ENCODE measurements at places on chromosomes 2 and 18. TPM values are rescaled to one million over a fixed set of nuclear protein-coding genes. Genes with fewer than 3 reads are reported as not detected.

GRCh38 chr2:54667726-54668650, 55.5 kb upstream of the EML6 start:
- no peak for DNase-seq

DNA sequence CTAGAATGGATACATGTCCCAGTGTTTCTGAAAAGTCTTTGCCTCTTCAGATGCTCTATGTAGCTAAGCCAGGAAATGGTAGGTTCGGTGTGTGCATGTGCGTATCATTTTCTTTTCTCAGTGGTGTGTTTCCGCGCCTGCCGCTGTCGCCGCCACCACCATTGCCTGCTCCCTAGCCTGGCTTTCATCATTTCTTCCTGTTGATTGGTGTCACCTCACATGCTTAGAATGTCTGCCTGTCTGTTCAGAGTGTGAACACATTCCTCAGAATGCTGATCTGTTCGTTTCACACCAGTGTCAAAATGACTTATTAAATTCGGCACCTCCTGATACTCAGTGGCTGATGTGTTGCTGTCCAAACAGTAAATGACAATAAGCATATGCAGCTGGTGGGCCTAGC, 255.2 kb upstream of the SPRED2 start:
- DNase-seq = no peak

DNA sequence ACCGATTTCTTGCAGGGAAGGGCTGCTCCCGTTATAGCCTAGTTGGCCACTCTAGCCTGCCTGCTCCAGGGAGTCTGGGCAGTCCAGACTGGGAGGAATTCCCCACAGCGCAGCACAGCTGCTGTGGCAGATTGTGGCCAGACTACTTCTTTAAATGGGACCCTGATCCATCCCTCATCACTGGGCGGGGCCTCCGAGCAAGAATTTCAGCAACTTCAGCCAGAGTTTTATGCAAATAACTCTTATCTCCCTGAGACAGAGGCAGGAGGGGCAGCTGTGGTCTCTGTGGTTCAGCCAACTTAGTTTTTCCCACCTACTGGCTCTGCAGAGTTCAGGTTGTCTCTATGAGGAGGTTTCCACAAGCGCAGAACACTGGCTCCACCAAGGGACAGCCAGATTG, 1583.2 kb downstream of the SUCLG1 start:
- no peak for DNase-seq

DNA sequence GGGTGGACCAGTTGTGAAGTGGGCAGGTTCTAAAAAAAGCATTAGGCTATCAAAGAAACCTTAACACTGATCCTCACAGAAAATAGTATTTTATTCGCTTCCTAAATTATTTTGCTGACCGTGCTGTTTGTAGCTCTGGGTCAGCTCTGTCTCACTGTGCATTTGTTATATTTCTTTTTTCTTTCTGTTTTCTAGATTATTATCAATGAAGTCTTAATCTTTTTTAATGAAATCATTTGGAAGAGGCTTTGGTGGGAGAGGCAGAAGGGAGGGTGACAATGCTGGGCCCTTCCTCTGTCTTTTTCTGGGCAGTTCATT, 213.6 kb downstream of the PTGR3 start:
- no peak for DNase-seq

DNA sequence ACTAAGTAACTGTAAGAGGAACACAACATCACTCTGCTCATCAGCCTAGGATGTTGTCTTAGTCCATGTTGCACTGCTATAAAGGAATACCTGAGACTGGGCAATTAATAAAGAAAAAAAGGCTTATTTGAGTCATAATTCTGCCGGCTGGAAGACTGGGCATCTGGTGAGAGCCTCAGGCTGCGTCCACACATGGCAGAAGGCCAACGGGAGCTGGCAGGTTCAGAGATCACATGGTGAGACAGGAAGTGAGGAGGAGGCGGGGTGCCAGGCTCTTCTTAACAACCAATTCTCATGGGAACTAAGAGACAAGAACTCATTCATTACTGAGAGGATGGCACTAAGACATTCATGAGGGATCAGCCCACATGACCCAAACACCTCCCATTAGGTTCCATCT, 46.8 kb downstream of the EPG5 start:
- no peak for DNase-seq

DNA sequence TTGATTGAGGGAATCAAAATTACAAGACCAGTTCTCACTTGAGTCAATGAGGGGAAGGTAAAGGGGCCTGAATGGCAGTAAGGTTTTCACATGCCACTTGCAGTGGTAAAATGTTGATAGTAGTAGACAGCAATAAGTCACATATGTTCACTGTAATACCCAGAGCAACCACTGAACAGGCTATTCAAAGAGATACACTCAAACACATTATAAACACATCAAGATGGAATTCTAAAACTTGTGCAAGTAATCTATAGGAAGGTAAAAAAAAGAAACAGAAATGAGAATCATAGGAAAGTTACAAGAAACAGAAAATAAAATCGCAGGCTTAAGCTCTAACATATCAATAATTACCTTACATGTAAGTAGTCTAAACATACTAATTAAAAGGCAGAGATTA, 86.6 kb upstream of the AFF3 start:
- DNase-seq = no peak

The TUBA3E gene
- polyA plus RNA-seq = not detected

DNA sequence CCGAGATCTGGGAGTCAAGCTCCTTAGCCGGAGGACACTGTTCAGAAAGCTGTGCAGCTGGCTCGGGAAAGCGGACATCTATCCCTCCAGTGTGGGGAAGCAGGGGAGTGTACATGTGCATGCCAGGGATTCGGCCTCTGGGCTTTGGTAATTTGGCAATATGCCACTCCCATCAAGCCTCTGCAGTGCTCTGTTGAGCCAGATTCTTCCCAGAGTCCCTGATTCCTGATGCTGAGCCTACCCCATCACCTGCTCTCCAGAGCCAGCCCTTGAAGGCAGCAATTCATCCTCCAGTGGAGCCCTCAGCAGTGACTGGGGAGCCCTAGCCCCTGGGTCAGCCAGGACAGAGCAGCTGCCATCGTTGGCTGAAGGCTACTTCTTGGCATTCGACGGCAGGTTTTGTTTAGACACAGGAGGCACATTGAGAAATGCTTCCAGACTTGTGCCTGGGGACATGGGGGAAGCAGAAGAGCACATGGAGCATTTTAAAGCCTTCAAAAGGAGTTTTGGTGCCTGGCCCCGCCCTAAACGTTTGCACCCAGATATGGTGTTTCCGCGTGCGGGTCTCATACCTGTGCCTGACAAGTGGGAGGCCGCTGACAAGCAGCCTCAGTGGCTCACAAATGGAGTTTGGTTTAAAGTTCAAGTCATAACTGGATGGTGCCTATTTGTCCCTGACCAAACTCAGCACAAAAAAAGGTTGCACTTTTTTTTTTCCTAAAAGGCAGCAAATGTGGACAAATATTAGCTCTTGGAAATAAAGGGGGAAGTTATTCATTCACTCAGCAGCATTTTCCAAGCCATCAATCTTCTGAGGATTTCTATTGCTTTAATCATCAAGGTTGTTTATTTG, 272.8 kb downstream of the CYRIA start:
- DNase-seq = no peak

The CYBRD1 gene
- 73.0 TPM for polyA plus RNA-seq

The RTP5 gene
- not detected for polyA plus RNA-seq

DNA sequence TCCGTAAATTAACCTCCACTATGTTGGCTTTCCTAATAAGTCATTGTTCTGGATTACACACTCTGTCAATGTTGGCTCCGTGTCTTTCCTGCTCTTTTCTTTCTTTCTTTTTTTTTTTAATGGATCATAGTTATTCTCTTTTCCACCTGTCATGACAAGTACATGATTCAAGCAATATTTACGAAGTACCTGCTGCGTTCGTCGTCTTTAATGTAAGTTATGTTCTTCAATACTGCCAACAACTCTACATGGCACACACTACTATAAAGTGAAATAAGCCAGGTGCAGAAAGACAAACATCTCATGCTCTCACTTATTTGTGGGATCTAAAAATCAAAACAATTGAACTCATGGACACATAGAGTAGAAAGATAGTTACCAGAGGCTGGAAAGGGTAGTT, 239.1 kb downstream of the SCG2 start:
- DNase-seq = no peak
